ENCODE measurements at places on chromosomes 16 and 17.

GRCh38 chr16:89596061-89596689 is 17.3 kb upstream of the DPEP1 start:
- DNase-seq: no peak

DNA sequence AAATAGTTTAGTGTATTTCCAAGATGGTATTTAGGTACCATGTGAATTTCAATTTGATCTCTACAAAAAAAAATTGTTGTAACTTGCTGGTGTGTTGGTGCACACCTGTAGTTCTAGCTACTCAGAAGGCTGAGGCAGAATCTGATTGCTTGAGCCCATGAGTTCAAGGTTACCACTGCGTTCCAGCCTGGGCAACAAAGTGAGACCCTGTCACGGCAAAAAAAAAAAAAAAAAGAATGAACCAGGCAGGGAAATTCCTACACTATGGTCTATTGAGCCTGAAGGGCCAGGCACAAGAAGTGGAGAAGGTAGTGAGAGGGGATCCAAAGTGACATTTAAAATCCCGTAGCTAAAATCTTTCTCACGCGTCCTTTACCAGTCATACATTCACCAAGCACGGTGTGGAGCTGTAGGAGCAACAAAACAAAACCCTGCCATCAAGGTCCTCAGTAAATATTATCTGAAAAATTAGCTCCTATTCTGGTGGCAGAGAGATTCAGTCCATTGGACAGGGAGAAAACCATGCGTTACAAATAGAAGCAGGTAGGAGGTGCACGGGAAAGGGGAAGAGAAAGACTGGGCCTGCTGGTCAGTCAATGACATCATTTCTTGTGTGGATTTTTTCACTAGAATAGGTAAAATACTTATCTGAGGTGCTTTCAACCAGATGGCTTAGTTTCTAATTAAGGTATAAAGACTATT is 27.3 kb downstream of the TXNDC11 start:
- no peak for DNase-seq

DNA sequence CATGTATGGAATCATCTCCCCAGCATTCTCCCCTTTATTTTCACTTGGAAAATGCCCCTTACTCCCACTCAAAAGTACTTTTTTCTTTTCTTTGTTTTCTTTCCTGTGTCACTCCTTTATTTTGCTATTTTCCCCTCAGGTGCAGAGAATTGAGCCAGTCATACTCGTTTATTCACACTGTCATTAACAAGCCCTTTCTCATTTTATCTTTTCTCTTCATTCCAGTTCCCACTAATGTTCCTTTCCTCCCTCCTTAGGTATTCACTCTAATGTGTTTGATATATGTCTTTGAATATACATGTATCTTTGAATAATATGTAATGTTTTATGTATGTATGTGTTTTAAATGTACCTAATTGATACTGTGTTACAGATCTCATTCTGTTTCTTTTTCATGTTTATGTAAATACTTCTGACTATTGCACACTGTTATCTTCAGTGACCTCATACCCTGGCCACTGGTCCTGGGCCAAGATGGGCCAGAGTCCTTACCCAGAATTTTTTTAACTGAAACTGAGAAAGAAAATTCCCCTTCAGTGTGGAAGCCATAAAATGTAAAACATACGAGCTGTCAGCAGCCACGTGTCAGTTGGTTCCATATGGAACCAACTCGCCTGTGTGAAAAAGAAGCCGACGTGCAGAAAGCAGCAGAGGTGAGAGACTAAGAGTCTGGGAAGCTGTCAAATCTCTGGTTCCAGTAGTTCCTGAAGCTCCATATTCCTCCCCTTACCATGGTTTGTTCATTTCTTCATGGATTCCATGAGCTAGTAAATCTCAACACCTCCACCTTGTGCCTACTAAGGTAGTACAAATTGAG is 5.8 kb downstream of the SRR start:
- no peak for DNase-seq

DNA sequence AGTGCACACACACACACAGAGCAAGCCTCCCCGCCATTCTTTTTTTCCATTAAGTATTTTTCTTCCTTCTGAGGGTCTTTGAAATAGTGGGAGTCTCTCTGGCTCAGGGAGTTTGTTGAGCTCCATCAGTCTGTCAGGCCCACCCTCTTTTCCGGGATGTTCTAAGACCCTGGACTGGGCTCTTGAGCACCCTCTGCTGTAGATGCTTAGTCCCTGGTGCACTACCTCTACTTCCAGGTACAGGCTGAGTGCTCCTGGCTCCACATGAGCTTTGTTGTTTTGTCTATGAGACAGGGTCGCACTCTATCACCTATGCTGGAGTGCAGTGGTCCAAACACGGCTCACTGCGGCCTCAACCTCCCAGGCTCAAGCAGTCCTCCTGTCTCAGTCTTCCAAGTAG is 20.7 kb downstream of the LIMD2 start:
- DNase-seq: no peak

DNA sequence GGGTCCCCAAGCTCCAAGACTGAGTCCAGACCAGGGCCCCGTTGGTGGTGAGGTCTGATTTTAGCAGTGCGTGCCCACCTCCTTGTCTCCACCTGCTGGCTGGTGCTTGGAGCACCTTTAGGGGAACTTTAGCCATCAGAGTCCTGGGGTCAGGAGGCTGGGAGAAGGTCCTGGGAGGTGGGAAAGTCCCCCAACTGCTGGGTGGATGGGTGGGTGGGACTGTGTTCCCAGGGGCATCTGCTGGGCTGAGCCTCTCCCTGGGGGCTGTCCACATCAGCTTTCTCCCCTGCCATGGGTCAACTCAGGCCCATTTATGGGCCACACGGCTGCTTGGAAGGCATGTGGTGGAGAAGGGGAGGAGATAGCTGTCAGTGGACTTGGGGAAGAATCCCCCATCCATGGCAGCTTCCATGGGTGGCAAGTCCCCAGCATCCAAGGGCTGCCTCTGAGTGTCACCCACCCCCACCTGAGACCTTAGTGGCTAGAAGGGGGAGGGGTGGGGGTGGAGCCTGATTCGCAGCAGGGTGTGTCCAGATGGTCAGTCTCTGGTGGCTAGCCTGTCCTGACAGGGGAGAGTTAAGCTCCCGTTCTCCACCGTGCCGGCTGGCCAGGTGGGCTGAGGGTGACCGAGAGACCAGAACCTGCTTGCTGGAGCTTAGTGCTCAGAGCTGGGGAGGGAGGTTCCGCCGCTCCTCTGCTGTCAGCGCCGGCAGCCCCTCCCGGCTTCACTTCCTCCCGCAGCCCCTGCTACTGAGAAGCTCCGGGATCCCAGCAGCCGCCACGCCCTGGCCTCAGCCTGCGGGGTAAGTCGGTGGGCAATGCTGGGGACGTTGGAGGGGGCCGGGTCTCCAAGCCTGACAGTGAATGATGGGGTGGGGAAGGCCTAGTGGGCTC is at the start of gene TRPV2:
Gene TRPV2, plus strand, starts transcription at position 541 of the 894 bp plus-strand sequence. CDS start 2,098 bp downstream, outside the sequence.
- no peak for DNase-seq

GRCh38 chr17:39835038-39835786 is 28.9 kb downstream of the IKZF3 start:
- no peak for DNase-seq
